H1 (cell line): ENCODE measurements at places on chromosomes 5 and 9.

DNA sequence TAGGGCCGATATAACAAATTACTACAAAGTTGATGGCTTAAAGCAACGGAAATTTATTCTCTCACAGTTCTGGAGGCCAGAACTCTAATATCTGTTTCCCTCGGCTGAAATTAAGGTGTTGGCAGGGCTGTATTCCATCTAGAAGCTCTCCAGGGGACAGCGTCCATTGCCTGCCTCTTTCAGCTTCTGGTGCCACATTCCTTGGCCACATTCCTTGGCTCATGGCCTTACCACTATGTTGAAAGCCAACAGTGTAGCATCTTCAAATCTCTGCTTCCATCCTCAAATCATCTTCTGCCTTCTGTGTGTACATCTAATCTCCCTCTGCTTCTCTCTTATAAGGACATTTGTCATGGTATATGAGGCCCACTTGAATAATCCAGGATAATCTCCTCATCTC is 17.2 kb downstream of the FGF10 start:
- DNase-seq: no peak

GRCh38 chr5:6869677-6870076 is 156.4 kb downstream of the TENT4A start:
- DNase-seq: no peak

DNA sequence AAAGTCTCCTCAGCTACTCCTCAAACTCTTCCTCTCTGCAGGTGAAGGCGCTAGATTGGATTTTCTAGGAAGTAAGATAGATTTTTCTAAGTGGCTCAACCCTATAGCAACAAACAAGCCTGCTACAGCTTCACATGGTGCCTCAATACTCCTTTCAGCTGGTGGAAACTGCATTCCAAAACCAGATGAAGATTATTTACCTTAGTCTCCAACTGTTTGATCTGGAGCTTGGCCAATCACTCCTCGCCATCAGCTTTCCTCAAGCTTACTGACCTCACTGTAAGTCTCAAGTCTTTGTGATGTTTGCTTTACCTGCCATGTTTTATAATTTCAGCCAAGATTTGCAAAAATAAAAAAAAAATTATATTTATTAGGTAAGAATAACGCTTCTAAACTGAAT is 622.4 kb downstream of the CHSY3 start:
- DNase-seq: no peak

GRCh38 chr9:111236332-111236731 is 93.7 kb downstream of the OR2K2 start:
- no peak for DNase-seq

GRCh38 chr5:146027751-146028150 is 77.6 kb downstream of the PLAC8L1 start:
- DNase-seq: no peak

GRCh38 chr5:88693071-88693932 is 189.7 kb downstream of the MEF2C start:
- no peak for DNase-seq

DNA sequence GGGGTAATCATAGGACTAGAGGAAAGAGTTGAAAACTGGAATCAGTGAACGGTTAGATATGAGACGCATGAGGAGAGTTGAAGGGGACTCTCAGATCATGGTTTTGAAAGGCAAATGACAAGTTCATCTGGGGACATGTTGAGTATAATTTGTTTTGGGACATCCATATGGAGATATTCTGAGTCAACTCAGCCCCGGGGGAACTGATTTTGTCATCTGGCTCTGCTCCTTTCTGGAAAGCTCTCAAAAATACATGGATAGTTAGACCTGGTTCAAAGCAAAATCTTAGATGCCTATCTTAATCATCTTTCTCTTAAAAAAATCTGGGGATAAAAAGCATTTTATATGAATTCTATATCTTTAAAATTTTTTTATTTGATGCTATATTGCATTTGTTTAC is 161.2 kb downstream of the SNX18 start:
- DNase-seq: no peak

DNA sequence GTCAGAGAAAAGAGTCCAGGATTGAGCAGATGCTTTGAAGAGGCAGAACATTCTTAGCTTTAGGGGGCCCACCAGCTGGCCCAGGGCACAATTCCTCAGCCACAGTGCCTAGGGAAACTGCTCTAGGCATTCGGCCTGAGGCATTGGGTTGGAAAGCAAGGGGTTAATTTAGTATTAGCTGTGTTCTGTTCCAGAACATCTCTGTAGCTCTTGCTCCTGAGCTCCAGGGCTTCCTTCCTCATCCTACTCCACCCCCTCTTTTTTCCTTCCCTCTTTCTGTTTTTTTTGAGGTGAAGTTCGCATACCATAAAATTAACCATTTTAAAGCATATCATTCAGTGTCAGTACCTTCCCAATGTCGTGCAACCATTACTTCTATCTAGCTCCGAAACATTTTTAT is 74.5 kb upstream of the PANK3 start:
- no peak for DNase-seq

DNA sequence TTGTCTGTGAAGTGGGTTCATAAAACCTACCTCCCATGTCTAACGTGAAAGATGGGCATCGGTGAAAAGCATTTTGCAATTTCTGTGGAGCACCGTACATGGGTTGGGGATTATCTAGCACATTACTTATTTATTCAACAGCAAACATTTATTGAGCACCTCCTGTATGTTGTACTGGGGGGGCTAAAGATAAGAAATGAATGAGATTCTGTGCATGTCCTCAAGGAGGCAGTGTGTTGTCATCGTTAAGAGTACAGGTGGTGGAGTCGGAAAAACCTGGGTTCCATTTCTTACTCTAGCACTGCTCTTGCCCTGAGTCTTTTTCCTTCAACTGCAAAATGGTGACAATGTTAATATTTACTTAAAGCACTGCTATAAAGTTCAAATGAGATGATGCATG is 30.4 kb upstream of the DENND1A start:
- DNase-seq: no peak

DNA sequence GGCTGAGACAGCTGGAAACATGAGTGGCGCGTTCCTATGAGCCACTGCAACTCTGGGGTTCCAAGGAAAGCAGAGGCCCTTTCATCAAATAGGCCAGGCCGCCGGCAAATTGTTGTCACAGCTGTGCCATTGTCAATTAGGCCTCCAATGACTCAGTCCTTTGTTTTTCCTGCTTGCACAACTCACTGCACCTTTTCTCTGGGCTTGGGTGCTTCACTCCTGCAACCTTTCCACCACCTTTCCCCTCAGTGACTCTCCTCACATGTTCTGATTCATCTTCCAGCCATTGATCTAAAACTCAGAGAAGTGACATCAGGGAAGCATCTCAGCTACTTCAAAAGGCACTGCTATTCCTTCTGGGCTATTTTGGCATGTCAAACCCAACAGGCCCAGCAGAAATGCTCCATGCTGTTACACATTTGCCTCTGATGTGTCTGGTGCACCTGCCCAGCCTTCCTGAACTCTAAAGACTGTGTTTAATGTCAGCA is 653.7 kb downstream of the NR2F1-AS1 start:
- no peak for DNase-seq
